ENCODE measurements at places on chromosomes 6 and 20.

DNA sequence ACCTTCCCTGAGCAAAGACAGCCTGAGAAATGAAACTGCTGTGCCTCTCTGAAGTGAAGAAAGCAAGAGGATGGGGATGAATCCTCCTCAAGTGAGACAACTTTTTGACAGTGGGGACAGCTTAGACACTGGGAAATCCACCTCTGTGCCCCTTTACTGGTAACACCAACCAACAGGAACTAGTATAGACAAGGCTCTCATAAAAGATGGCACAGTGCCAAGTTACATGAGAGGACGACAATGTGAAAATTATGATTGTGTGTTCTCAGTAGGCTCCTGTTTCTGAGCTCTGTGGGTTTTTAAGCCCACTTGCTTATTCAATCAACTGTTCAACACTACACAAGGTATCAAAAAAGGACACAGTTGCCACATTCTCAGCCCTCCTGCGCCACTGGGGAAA is 41.6 kb upstream of the LYRM2 start:
- DNase-seq: no peak

- no peak for DNase-seq
Observed at GRCh38 chr20:52015155-52015554, 176.4 kb downstream of the ZFP64 start.

DNA sequence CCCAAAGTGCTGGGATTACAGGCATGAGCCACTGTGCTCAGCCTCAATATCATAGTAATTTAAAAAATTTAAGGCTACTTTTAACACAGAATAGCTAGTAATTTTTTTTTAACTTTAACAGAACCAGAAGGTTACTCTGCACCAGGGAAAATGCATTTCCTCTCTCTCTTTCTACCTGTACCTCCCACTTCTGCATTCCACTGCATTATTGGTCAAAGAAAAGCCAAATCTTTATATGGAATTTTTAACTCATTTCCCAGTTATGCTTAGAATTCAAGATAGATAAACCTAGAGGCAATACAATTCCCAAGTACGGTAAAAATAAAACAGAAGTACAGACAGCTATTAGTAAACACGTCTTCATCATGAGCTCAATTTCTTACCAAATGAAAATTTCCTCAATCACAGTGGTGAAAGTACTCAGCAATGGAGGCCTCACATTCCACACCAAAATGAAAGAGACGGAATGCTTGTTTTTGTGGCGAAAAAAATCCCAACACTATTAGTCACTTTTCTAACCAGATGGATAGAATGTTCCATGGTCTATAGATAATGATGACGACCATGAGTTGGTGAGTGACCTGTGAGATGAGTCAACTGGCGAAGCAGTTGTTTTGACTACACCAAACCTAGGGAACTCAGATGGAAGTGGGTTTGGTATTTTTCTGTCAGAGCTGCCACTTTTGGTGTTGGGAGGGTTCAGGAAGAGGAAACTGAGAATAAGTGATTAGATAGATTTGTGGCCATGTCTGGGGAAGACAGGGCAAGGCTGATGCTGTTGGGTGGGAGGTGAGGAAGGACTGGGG is 104.7 kb upstream of the SGK1 start:
- no peak for DNase-seq

DNA sequence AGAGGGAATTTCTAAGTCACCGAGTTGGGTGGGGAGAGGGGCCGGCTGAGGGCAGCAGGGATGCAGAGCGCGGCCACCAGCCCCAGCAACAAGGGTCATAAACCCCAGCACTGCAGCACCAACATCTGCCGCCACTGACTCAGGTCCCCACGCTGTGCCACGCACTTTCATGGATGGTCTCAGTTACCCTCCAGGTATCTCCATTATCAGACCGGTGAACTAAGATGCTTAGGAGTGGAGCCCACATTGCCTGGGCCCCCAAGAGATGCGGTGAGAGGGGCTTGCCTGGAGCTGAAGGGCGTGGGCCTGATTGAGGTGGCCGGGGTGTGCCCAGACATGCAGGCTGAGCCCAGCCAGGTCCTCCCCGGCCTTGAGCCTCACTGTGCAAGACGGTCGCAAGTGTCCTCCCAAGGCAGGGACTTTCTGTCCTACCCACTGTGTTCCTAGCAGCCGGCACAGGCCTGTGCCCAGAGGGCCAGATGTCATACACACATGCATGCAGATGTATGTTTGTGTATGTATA is 19.3 kb downstream of the RBM38 start:
- DNase-seq: no peak

- DNase-seq: no peak
Observed at GRCh38 chr6:46510651-46511050, 19.4 kb upstream of the RCAN2 start.

All from stimulated activated CD4-positive, alpha-beta T cell treated with anti-CD3 and anti-CD28 coated beads, Interleukin-1b, Interleukin-23, amount 100 ng/mL, for 4 hours (primary cell).